NCI-H1694 treated with DMSO at 0.1 percent for 48 hours (cell line): ENCODE measurements at places on chromosomes 3 and 15.

GRCh38 chr3:179292450-179292849 lies 30.4 kb upstream of the ZNF639 start:
- no peak for DNase-seq

- no peak for DNase-seq
Measured at GRCh38 chr3:38739931-38740330, 76.1 kb downstream of the SCN10A start.

- DNase-seq = no peak
Measured at GRCh38 chr3:187520027-187520945, 149.9 kb downstream of the SST start.

DNA sequence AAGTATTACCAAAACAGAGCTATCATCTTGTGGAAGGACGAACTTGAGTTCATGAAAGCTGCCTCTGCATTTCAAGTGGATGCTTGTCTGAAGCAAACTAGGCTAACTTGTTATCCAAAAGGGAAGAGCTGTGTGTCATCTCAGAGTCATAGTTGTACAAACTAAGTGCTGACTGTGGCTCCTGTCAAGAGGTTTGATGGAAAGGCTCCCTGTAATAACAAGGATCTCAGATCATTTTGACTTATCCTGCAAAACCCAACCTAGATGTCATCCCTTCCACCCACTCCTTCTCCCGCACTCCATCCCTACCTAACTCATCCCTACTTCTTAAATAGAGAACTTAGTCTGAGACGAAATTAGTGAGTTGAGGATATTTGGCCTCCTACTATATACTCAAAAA lies 110.8 kb downstream of the NR2E3 start:
- no peak for DNase-seq

GRCh38 chr15:32669896-32670611 lies 28.5 kb downstream of the SCG5 start:
- no peak for DNase-seq
